Fibroblast of villous mesenchyme (primary cell): ENCODE measurements at places on chromosomes 1 and 21. TPM values are rescaled to one million over a fixed set of nuclear protein-coding genes. Genes with fewer than 3 reads are reported as not detected.

The ATP13A2 gene
- 40.2 and 42.2 TPM in 2 replicates for total RNA-seq

DNA sequence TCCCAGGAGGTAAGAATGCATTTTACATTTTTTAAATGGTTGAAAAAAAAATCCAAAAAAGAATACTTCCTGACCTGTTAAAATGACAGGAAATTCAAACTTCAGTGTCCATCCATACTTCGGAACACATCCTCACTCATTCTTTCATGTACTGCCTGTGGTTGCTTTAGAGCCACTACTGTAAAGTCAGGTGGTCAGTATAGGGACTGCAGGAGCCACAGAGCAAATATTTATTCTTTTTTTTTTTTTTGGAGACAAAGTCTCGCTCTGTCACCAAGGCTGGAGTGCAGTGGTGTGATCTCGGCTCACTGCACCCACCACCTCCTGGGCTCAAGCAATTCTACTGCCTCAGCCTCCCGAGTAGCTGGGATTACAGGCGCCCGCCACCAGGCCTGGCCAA lies 124.7 kb downstream of the CLIC6 start:
- DNase-seq: no peak

DNA sequence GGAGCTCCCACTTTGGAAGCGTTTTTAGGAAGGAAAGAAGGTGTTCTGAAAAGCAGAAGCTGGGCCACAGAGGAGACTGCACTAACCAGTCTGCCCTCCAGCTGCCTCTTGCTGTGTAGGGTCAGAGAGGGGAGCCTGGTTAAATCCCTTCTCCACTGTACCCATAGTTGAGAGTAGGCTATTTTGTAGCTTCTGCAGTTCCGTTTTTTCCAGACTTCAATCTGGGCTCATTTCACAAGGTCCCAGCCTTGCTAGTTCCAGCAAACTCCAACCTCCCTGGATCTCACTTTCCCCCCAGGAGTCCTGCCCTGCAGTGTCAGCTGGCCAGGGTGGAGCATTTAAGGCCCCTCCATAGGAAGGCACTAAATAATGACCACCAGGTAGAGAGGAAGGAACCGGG lies 11.0 kb downstream of the TNN start:
- no peak for DNase-seq

GRCh38 chr1:96087719-96088118 lies 633.9 kb upstream of the PTBP2 start:
- no peak for DNase-seq

GRCh38 chr1:37259019-37259418 lies 215.4 kb upstream of the ZC3H12A start:
- DNase-seq: no peak

DNA sequence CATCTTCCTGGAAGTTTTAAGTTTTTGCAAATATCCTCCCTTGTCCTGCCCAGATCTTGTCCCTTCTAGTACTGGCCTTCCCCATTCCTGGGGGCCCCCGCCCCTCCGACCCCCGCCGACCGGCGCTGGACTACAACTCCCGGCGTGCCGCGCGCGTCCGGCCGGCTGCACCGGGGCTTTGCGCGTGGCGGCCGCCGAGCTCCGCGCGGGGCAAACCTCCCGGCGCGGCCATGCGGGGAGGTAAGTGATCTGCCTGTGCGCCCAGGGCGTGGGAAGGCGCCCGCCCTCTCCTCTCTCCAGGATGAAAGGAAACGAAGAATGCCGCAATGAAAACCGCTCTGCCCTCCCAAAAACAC lies 3.2 kb upstream of the SAMD13 start:
- DNase-seq: peak; percentile 32

GRCh38 chr1:47941609-47942239 lies 55.5 kb downstream of the TRABD2B start:
- no peak for DNase-seq

DNA sequence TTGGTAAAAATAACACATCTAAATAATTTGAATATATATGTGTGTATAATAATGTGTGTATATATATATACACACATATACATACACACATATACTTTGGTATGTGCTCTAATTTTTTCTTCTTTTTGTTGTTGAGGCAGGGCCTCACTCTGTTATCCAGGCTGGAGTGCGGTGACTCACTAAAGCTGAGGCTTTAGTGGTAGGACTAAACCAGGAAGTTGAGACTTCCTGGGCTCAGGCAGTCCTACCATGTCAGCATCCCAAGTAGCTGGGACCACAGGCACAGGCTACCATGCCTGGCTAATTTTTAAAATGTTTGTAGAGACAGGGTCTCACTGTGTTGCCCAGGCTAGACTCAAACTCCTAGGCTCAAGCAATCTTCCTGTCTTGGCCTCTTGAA lies 46.7 kb upstream of the CXADR start:
- peak; percentile 45 for DNase-seq

DNA sequence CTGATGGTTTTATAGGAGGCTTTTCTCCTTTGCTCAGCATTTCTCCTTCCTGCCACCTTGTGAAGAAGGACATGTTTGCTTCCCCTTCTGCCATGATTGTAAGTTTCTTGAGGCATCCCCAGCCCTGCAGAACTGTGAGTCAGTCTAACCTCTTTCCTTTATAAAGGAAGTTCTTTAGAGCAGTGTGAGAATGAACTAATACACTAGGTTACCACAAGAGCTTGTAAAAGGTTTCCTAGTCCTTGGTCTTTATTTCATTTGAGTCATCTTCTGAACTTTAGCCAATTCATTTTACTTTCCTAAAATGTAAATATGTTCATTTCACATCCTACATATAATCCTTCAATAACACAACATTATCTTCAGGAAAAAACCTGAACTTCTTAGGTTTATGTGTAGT lies 365.3 kb downstream of the HHIPL2 start:
- peak; percentile 32 for DNase-seq
